Bone marrow (tissue), 2 donors: ENCODE measurements at places on chromosomes 13 and 19.
A peak's percentile ranks its signal among the peaks of the same experiment; 100 is the strongest.

- no peak for DNase-seq
Observed at GRCh38 chr19:18190278-18190677, 2.7 kb upstream of the MPV17L2 start.

DNA sequence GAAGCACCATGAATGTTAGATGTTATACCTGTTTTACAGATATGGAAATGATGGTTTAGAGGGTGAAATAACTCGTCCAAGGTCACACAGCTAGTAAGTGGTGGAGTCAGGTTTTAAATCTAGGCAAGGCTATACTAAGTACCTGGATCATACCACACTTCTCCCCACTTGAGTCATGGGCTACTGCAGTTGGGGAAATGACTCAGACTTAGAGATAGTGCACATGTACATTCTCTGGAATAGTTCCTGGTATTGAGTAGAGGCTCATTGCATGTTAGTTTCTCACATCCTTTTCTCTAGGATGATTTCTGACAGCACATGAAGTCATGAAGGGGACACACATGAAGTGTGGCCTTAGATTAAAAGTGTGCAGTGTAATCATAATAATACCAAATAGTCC, 76.2 kb upstream of the TNFSF11 start:
- DNase-seq: peak; percentile 1

- no peak for DNase-seq
Observed at GRCh38 chr19:23461120-23461519, 65.8 kb upstream of the ZNF91 start.

GRCh38 chr13:60267498-60268202, 103.9 kb upstream of the DIAPH3 start:
- DNase-seq: peak; percentile 1

- DNase-seq: no peak
Observed at GRCh38 chr13:61162636-61163035, 253.0 kb downstream of the PCDH20 start.

GRCh38 chr13:46982856-46983582, 86.2 kb upstream of the HTR2A start:
- DNase-seq: no peak

DNA sequence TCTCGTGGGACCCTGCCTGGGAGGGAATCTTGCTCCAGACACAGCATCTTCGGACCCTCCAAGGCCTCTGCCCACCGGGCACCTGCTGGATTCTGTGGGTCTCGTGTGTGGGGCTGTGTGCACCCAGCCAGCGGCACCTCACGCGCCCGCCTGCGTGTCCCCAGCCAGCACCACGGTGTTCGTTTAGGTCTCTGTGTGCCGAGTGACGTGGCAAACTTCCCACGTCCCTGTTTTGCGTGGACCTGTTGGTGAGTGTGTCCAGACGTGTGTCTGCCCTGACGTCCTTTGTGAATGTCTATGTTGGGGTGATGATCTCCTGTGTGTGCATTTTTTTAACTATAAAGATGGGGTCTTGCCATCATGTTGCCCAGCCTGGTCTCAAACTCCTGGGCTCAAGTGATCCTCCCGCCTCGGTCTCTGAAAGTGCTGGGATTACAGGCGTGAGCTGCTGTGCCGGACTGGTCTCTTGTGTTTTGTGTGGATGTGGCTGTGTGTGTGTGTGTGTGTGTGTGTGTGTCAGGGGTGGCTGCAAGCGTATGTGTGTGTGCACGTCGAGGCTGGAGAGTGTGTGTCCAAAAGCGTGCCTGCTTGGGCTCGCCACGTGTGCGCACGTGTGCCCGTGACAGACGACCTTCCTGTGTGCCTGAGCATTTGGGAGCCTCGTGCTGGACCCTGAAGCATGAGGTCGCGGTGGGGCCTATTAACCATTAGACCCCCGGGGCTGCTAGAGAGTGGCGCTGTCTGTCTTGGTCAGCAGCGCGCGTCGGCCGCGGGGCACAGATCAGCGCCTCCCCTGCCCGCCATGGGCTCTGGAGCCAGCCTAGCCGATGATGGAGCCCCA, 15.7 kb downstream of the ARID3A start:
- DNase-seq: no peak

DNA sequence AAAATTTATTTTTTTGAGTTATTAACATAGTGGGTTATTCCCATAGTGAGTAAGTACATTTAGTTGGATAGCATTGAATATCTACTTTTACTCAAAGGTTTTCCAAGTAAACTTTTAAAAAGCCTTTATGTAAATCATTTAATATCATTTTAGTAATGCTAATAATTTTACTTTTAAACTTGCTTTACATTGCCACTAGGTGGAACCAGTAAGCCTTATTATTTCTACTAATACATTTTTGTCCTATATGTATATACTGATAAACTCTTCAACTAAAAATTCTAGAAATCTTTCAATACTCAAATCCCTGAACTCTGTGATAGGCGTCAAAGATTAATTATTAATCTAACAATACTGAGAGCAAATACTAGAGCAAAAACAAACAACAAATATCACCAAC, 1709.2 kb upstream of the PCDH20 start:
- no peak for DNase-seq

GRCh38 chr13:25468325-25469168, 96.8 kb downstream of the ATP8A2 start:
- no peak for DNase-seq

GRCh38 chr13:113863524-113864272, at the start of gene GAS6:
GAS6 (minus strand) TSS chr13:113864076; CDS start chr13:113863920, 156 bp downstream.
- DNase-seq: no peak

DNA sequence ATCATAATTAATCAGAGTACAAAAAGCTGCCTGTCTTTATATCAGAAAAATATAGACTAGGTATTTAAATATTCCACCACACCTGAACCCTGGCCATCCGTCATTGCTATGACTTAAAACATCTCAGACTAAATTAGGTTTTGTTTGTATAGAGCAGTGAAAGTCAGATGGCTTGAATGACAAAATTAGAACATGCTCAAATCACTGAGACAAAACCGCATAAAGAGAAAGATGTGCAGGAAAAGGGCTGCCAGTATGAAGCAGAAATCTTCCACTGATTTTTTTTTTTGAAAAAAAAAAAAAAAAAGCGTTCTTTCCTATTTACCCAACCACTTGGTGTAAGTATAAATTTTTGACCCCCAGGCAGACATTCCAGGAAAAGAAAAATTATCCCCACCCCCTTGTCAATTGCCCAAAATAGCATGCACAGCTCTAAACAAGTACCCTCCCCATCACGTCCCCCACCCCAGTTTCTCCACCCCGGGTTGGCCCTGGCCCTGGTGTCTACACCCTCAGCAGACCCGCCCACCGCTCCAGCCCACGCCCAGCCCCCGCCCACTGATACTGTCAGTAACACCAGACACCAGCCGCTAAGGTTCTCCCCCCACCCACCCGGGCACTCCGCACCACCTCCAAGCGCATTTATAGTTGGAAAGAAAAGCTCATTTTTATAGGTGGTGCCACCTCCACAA, 118.6 kb downstream of the URI1 start:
- no peak for DNase-seq

DNA sequence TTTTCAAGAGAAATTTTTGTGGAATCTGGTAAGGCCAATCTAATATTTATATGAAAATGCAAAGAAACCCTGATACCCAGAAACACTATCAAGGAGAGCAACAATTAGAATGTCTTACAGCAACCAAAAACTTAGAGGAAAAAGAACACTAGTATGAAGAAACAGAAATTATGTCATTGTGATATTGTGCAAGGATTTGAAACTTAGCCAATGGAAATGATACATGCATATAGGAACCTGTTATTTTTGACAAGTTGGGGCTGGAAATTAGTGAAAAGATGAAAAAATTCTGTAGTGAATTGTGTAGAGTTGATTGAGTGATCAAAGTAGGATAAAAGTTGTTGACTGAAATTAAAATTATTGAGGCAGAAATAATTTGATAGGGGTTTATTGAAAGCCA, 792.6 kb upstream of the SLITRK6 start:
- DNase-seq: no peak

GRCh38 chr19:7355151-7355820, 6.5 kb downstream of the ARHGEF18 start:
- no peak for DNase-seq

DNA sequence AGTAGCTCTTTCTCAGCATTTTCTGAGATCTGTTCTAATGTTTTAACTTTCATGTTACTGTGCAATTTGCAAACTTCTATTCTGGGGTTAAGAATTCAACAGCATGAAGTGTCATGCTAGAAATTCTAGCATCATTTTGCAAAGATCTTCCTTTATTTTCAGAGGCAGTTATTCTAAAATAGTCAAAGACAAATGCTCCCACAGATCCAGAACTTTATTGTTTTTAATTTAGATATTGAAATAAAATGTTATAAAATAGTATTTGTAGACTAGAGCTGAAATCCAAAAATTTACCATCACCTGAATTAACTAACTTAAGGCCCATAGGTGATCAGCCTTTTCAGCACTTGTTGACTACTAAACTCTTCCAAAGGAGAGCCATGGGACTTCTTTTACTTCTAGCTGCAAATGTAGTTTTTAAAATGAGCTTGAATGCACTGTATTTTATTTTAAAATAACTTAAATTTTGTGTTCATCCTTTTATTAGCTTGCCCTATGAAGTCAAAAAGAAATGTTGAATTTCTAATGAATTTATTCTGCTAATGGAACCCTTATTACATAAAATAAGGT, 3.2 kb downstream of the MAB21L1 start:
- no peak for DNase-seq

DNA sequence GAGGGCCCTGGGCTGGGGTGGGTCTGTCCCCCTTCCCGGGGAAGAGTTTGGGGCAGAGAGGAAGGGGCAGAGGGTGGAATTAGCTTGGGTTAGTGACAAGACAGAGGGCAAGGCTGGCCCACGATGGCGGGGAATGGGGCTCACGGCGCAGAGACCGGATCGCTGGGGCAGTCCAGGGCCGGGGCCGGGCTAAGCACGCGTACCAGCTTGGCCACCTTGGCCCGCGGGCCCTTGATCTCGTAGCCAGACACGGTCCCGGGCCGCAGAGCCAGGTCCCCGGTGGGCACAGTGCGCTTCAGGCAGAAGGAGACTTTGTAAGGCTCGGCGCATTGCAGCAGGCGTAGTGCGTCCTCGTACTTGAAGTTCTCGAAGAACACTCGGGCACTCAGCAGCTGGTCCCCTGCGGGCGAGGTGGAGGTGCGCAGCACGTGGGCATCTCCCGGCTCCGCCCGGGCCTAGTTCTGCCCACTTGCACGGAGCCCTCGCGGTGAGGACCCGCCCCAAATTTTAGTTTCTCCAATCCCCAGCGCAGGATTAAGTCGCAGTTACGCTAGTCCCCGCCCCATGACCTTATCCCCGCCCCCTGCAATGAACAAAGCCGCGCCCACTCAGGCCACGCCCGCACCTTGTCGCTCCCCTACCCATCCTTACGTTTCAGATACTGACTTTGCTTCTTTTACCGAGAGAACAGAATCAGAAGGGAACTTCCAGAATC, 8.6 kb upstream of the HIPK4 start:
- no peak for DNase-seq

- no peak for DNase-seq
Observed at GRCh38 chr13:110329798-110330461, 22.8 kb downstream of the COL4A2 start.

- no peak for DNase-seq
Observed at GRCh38 chr19:48678201-48678600, 5.4 kb upstream of the NTN5 start.

- peak; percentile 17 for DNase-seq
Observed at GRCh38 chr13:40776681-40777165, 5.7 kb upstream of the MRPS31 start.

- DNase-seq: no peak
Observed at GRCh38 chr19:8611877-8612806, 1.6 kb upstream of the ADAMTS10 start.

DNA sequence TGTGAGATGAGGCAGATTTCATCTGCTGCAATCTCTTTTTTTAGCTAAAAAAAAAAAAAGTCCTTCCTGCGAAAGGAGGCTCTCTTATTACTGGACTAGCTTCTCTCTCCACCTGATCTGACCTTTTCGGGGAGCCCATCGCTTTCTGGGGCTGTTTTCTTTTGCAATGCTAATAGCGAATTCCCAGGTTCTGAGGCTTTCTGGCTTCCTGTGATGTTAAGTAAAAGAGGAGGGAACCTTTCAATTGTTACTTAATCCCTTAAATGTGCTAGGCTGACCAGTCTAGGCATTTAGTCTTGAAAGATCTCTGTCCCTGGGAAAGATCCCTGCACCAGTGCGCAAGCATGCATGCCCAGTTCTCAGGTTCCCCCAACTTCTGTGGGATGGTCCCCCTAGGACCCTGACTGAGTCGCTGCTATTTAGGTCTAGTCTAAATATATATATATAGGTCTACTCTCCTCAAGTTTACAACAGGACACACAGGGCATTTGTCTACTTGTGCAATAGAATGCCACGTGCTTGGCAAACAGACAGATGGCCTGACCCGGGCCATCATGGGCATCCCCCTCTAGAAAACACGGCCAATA, 224.7 kb downstream of the ZNF536 start:
- DNase-seq: no peak

DNA sequence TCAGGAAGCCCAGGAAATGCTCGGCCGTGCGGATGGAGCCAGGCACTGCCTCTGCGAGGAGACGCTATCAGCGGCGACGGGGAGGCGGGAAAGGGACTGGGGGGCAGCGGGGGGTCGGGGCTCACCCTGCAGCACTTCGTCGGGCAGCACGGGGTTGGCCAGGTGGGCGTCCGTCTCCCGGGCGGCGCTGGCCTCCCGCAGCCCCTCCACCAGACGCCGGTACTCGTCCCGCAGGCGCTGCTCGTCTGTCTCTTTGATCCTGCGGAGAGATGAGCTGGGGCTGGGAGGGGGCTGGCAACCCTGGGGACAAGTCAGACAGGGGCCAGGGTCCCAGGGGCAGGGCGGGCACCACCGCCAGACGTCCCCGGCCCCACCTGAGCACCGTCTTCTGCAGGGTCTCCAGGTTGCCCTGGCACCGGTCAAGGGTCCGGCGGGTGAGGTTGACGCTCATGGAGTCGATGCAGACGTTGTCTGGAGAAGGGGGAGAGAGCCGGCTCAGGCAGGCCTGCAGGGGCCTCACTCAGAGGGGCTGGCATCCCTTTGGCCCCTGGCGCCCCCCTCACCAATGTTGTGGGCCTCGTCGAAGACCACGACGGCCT, 6.4 kb downstream of the ERCC2 start:
- DNase-seq: no peak

GRCh38 chr19:11137542-11138384, 17.8 kb downstream of the SPC24 start:
- peak; percentile 22 for DNase-seq

- no peak for DNase-seq
Observed at GRCh38 chr13:43464578-43465264, 322.1 kb downstream of the ENOX1 start.

- no peak for DNase-seq
Observed at GRCh38 chr13:103540382-103540765, 474.2 kb upstream of the SLC10A2 start.

DNA sequence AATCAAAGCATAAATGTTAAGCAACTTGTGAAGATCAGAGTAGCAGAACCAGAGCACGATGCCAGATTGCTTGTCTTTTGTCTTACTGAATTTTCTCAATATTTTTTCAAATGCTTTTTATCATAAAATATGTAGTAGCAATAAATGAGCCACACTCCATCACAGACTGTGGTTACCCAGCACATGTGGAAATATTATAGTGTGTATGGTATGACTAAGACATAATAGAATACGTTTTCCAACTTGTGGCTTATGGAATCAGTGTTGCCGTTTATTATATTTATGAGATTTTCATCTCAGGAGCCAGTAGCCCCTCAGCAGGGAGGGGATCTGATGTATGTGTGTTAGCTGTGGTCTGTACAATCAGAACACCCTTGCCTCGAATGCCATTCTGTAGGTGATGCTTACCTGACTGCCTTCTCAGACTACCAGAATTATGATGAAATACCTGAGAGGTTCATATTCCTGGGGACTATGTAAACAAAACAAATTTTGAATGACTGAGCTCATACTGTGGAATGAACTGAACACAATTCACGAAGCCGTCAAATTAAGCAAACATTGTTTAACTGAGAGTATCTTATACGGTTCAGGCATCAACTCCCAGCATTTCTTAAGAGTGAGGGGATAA, 1.9 kb downstream of the SCEL start:
- no peak for DNase-seq
